Neuronal stem cell (in vitro differentiated cells): ENCODE measurements at places on chromosomes 5 and 9.

DNA sequence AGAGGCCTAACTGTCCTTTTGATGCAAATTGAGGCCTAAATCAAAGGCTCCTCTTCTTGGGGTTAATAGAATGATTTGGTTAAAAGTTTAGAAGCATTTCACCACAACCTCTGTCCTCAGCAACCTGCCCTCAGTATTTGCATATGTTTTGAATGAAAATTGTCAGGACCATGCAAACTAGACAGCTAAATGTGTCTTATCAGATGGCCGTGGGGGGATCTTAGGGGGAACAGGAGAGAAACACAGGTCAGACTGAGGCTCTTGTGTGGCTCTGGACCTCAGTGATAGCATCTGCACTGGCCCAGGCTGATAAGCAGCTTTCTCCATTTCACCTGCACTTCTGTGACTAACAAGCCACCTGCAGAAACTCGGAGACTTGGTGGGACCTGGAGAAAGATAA lies 49.0 kb downstream of the FOXI1 start:
- no peak for DNase-seq

DNA sequence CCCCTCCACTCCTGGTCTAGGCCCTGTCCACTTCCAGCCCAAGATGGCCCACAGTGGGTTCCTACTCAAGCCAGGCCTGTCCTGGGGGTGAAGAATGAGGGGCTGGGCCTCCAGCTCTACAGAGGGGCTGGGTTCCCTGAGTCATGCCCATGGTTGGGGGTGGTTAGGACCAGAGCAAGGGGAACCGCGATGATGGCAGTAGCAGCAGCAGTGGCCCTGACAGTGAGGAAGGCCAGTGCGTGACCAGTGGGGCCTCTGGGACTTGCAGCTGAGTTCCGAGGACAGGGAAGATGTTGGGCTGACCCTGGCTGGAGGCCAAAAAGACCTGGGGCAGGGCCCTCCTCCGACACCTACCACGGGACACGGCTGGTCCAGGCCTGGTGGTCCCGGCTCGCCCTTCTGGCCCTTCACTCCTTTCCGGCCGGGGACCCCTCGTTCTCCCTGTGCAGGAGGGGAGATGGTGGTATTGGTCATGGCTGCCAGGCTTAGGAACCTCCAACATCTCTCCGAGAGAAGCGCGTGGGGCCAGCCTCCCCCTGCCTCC lies 9.2 kb upstream of the PHYKPL start:
- no peak for DNase-seq

DNA sequence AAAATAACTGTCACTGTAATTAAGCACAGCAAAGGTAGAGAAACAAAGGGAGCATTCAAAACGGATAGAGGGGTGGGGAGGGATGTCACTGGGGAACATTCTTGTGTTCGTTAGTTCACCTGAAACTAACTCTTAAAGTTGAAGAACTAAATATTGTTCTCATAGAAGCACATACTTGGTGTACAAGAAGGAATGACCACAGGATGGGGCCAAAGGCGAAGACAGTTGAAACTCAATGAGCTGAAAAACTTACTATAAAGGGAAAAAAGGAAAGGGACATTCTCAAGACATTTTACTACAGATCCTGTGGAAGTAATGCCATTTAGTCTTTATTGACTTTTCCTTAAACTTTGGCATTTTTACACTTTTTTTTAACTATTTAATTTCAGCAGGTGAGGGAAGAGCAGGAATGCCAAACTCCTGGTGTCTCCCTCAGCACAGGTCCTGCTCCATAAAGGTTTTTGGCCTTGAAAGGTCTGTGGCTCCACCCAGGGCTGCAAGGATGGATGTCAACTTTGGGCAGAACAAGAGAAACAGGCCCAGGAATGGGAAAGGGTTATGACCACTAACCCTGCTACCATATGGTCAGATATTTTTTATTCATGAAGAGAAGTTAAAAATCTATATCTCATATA lies 197.6 kb upstream of the RASA1 start:
- DNase-seq, result no peak

GRCh38 chr9:94084314-94084713 lies at the start of gene PTPDC1:
Gene PTPDC1, plus strand, starts transcription at chr9:94084464. Its CDS starts 67 bp downstream, at chr9:94084531.
- DNase-seq, result peak; percentile 62

- no peak for DNase-seq
These were observed 21.2 kb downstream of the LVRN start for GRCh38 chr5:115983519-115983918.
